ENCODE measurements at places on chromosomes 11 and 22. TPM values are rescaled to one million over a fixed set of nuclear protein-coding genes. Genes with fewer than 3 reads are reported as not detected.

Gene OR8G1
- not detected for total RNA-seq

GRCh38 chr11:26109658-26110368 lies 222.1 kb upstream of the ANO3 start:
- DNase-seq = no peak

DNA sequence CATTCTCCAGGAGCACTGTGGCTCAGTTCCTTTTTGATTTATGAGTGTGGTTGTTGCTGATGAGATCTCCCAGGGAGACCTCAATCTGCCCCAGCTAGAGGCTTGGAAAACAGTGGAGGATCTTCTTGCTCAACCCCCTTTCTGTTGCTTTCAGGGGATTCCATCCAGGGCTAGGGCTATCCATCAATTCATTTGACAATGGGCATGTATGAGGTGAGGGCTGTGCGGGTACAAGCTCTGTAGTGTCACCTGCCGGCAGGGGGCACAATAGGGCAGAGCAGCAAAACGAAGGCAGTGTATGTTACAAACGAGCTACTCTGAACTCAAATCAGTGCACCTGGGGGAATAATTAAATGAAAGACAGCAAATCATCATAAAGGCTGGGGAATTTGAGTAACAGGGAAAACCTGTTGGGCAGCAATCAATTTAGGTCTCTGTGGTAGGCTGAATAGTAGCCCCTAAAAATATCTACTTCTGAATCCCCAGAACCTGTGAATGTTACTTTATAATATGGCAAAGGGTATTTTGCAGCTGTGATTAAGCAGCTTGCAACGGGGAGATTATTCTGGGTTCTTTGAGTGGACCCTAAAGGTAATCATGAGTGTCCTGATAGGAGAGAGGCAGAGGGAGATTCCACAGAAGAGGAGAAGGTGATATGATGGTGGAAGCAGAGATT lies 170.3 kb upstream of the ZBED5 start:
- peak; percentile 78 for DNase-seq

DNA sequence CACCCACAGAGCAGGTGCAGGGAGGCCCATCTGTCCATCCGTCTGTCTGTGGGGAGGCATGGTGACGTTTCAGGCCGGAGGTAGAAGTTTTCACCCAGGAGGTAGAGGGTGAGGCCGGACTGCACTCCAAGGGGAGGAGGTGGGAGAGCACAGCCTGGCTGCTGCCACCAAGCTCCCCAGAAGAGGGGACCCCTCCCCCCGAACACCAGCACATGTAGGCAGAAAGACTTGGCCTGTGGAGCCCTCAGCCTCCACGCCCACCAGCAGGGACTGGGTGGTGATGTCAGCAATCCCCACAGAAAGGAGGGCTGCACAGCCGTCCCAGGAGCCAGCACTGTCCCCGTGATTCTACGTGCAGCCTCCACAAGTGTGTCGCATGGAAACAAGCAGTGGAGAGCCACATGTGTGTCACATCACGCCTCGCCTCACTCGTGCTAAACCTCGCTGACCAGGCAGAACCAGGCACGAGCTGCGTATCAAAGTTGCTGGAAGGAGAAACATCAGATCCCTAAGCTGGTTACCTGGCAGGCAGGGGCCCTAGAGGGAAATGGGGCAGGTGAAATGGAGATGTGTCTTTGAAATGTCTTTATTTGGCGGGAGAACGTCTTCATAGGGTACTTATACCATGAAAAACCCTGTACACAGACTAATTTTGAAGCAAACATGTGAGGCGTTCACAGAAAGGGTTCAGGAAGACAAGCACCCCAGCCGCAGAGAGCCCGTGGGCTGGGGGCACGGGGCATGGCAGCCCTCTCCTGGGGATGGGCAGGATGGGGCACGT lies 49.1 kb downstream of the CDKN1C start:
- no peak for DNase-seq

DNA sequence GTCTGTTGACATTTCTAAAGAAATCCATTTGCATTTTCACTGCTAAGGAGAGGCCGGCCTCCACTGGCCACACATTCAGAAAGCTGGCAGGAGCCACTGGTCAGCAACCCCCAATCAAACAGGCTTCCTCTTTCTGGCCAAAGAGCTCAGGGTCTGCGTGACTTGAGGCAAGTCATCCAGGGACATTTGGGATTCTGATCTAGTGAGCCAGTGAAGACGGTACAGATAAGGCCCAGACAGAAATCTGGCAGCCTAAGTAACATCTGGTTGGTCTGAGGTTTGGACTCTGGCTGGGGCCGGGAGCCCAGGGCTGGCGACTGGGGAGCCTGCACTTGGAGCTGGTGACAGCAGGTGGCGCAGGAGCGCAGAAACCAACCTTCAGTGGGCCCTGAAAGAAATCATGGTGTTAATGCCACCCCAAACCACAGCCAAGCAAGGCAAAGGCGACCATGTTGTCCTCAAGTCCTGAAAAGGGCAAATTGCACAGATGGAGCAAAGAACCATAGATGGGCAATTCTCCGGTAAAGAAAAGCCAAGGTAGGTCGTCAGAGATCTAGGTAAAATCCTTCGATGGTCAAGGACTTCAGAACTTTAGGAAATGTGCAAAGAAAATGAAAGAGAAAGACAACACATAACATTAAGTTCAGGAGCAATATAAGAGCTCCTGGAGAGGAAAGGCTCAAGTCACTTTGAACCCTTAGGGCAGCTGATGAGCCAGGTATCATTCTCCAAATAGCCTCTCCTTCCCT lies 99.4 kb upstream of the BLID start:
- DNase-seq = peak; percentile 80

GRCh38 chr11:44133335-44133946 lies 38.0 kb downstream of the EXT2 start:
- DNase-seq = peak; percentile 70

Gene MGAT3
- total RNA-seq = not detected

Gene MLC1
- total RNA-seq = not detected

GRCh38 chr11:129210831-129211181 lies 18.7 kb upstream of the ARHGAP32 start:
- DNase-seq = no peak

Gene IFITM10
- total RNA-seq = 0.33 TPM

Gene ARHGAP8
- total RNA-seq = not detected
